ENCODE measurements at places on chromosomes 16 and 17.

- DNase-seq: no peak
Observed at GRCh38 chr17:27613433-27613832, 17.6 kb upstream of the LGALS9 start.

DNA sequence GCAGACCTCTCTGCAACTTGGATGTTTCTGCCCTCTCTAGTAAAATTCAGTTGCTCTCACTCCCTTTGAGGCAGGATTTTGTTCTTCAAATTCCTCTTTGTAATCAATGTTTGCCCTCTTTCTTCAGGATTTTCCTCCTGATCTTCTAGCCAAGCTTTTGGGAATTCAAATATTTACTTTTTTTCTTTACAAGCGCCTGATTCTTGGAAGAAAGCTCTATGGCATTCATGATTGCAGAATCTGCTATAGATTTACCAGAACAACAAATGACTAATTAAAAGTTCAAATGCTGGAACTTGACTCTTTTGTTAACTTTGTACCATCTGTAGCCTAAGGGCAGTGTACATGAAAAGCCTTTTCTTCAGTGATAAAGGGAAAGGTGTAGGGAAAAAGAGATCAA lies 63.7 kb upstream of the SHISA6 start:
- DNase-seq: no peak

- no peak for DNase-seq
Observed at GRCh38 chr17:27408891-27409290, 47.4 kb upstream of the KSR1 start.

DNA sequence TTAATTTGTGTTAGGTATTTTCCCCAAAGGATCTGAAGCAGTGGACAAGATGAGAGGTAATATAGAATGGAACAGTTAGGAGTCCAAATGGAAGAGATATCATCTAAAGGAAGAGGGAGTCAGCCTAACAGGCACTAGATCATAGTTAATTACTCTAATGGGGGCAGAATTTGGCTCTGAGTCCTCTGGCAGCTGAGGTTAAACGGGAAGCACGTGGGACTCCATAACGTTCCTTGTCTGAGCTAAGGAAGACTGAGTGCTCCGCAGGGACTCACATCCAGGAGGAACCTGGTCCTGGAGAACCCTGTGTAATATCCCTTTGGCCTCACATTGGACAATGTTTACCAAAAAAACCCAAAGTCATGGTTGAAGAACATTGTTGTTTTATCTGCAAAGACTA lies 46.6 kb upstream of the TEX2 start:
- no peak for DNase-seq

DNA sequence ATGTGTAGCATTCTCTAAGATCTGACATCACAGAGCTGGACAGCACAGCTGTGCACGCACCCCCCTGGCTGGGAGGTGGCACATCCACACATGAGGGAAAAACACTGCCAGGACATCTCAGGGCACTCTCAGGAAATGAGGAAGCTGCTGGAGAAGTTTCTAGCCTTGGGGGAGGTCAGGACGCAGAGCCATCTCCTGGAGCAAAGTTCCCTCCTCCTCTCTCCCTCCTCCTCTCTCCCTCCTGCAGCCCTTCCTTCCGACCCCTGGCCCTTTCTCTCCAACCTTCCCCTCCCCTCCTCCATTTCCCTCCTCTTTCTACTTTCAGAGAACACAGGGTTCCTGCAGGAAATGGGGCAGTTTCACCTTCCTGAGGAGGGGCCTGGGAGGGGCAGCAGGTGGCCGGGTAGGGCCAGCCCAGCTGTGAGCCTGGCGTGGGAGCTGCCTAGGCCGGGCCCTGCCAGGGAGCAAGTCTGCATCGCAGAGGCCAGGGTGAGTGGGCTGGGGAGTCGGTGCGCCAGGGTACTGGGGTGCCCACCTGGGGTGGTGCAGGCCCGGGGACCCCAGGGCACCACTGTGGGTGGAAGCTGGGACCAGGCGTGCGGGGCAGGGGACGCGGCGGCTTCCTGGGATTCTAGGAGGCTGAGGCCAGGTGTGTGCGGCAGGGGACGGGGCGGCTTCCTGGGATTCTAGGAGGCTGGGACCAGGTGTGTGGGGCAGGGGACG lies at the start of gene DPEP1:
TSS of gene DPEP1 (plus strand) at position 412 of the 723 bp plus-strand sequence. CDS start 16,769 bp downstream, outside the sequence.
- DNase-seq: no peak

DNA sequence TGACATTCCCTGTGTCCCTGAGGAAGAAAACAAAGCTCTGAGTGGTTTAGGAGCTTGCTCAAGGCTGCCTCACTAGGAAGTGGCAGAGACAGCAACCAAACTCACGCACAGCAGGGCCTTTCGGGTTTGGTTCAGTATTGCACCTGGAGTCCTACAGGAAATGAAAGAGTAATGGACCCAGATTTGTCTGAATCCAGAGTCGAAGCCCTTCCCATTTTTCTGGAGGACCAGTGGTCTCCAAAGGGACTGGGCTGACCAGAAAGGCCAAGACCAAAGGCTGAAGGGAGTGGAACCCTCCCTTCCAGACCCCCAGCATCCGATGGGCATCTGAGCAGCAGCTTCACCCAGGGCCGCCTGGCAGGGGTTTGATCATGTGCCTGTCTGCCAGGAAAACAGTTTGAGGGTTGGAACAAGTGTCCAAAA lies 85.5 kb upstream of the RPL38 start:
- DNase-seq: no peak

DNA sequence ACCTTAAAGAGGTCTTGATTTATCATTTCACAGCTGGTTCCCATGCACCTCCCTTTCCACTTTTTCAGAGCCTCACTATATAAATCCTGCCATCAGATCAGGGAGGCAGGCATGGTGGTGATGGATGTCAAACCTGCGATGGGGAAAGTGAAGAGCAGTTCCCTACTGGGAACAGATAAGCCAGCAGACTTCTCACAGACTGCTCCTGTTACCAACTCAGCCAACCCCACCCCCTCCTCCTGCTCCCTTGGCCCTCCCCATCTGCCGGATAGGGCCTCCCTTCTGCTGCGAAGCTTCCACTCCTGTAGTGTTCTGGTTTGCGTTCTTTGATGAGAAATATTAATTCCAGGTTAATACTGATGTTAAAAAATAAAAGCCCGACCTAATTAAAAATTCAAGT lies 232.1 kb downstream of the STX8 start:
- DNase-seq: no peak

DNA sequence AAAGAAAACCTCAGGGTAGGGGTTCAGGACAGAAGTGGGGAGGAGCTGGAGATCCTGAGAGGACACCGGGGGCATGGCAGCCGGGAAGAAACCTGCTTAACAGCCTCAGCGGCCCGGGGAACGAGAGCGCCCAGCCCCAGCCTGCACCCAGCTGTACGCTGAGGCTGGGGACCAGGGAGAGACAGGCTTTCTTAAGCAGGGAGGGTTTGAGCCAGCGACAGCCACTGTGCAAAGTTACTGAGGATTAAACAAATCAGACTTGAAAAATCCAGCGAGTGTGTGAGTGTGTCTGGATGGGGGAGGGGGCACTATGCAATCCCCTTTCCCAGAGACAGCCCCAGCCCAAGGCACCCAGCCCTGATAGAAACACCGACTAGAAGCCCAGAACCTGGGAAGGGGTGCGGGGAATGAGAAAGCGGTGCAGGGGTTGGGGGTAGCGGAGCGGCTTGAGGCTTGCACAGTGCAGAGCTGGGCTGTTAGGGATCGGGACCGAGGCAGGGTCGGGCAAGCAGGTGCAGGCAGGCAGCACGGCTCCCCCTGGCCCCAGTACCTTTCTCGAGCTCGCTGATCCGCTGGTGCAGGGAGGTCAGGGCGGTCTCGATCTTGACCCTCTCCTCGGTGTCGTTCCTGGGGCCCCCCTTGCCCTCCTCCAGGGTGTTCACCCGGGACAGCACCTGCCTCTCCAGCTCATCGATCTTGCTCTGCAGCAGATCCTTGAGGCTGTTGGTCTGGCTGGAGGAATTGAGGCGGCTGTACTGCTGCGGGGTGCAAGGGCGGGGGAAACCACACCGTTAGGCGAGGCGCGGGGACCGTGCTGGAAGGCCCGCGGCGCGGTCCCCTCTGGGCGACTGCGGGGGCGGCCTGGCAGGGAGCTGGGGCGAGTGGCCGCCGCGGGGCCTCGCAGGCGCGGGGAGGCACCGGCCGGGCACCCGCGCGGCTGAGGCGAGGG lies 1.2 kb downstream of the NPTX1 start:
- no peak for DNase-seq
